HFFc6 (cell line): ENCODE measurements at places on chromosomes 13 and 19. TPM values are rescaled to one million over a fixed set of nuclear protein-coding genes. Genes with fewer than 3 reads are reported as not detected.
A peak's percentile ranks its signal among the peaks of the same experiment; 100 is the strongest.

The PDE4A gene
- total RNA-seq: 10.8 to 19.0 TPM (median 18.6 TPM) in 3 replicates

The CRX gene
- total RNA-seq: not detected in 3 replicates

- DNase-seq: no peak
These were observed 732 bp upstream of the DCLK1 start for GRCh38 chr13:36131931-36132297.

DNA sequence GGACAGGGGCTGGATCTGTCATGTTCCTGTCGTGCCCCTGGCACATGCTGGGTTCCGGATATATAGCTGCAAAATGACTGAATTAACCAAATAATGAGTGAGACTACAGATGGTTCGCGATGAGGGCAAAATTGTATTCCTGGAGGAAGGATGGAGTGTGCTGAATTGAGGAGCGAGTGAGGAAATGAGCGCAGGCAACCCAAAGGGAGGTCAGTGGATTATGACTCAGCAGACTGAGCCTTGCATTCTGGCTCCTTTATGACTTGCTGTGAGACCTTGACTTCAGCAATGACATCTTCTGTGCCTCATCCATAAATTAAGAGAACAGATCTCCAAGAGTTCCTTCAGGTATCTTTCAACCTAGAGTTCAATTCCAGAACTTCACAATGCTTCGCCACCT lies 115.0 kb upstream of the CLDN10 start:
- no peak for DNase-seq

DNA sequence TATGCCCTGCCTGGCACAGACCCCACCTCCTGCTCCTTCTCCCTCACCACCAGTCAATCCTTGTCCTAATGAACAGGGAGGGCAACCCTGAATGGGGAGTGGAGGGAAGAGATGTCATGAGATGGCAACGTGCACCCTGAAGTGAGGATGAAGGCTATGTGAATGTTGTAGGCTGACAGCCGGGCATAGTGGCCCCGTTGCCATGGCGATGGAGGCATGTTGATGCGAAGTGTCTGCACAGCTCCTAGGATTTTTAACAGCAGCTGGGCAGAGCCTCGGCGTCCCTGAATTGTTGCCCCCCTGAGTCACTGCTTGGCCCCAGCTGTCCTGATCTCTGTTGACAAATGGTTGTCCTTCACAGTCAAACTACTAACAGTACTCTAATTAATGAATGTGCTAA lies 4.8 kb upstream of the ALOX5AP start:
- DNase-seq: no peak

DNA sequence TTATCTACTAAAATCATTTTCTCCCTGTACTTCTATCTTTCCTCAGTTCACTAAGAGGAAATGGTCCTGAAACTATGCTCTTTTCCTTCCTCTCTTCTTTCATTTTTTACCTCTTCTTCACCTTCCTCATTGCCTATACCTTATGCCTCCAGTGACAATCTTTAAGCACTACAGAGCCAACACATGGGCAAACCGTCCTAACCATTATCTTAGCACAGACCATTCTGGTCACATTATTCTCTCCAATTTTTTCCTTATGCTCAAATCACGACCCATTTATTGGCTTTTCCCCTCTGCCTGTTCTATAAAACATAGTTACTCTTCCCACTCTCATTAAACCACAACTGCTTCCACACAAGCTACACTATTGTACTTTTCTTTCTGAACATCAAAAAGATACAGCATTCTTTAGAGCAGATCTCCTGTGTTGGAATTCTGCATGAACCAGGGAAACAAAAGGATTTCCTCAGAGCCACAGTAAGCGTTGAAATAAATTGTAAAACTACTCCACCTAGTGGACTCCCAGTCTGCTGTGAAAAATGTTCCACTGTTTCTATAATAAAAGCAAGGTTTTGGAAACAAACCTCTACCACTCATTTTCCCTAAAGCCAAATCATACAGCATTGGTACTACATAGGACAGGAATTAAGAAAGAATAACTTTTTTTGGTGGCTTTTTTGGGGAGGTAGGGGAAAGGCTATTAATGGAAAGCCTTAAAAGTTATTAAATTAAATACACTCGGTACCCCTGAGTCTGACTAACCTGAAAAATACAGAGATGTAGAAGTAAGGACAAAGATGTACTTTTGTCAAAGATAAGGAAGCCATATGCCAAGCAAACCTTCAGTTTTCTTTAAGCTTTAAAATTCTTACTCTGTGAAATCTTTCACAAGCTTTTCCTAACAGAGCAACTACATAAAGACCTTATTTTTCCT lies 19.5 kb downstream of the NUFIP1 start:
- DNase-seq: peak; percentile 51

GRCh38 chr13:41416276-41416675 lies 41.1 kb upstream of the RGCC start:
- DNase-seq: no peak

GRCh38 chr13:54573186-54573585 lies 1544.6 kb downstream of the OLFM4 start:
- no peak for DNase-seq

GRCh38 chr19:18846862-18847548 lies 15.2 kb downstream of the UPF1 start:
- DNase-seq: peak; percentile 73

- no peak for DNase-seq
These were observed 51.4 kb downstream of the UBL3 start for GRCh38 chr13:29799041-29799440.

DNA sequence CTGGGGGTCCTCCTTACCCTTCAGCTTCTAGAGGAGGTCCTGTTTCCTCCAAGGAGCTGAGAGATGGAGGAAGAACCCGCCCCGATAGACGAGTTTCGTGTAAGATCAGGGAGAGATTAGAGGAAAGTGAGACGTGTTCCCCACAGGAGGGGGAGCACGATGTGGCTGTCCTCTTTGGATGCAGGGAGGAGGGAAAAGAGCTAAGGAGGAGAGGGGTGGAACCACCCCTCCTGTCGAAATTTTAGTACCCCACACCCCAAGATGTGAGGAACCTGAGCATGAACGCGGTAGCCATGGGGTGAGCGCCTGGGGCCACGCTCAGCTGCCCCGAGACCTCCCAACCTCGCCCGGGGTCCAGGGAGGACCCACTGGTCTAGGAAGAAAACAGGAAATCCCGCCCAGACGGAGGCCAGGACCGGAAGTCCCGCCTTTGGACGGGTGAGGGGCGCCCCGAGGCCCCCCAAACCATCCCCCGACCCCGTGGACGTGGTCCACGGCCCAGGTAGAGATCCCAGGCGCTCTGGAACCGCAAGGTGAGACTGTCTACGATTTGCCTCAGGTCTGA lies 1.2 kb downstream of the AKT1S1 start:
- no peak for DNase-seq
